ENCODE measurements at places on chromosomes 4 and X.

DNA sequence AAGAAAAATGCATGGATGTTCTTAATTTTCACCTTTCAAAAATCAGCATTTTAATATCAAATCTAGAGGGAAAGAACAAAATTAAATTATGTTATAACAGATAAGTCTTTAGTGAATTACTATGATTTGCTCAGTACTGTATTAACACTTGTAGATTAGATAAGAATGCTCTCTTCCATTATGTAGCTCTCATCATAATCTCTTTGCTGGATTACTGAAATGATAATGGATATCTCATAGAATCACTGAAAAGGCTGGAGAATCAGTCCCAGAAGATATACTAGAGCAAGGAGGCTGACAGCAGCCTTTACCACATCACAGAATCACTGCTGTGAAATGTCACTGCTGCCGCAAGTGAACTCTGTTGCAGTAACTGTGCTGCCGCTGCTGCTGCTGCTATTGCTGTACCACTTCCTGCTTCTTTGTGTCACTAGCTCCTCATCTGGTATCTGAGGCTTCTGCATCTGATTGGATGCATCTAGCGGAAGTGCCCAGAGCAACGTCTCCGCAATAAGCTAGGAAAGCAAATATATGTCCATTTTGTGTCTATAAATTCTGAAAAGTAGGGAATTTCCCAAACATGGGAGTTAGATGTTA is 738.2 kb downstream of the ADGRL3 start:
- no peak for DNase-seq

GRCh38 chr4:152763796-152764195 is 15.7 kb downstream of the TIGD4 start:
- no peak for DNase-seq

DNA sequence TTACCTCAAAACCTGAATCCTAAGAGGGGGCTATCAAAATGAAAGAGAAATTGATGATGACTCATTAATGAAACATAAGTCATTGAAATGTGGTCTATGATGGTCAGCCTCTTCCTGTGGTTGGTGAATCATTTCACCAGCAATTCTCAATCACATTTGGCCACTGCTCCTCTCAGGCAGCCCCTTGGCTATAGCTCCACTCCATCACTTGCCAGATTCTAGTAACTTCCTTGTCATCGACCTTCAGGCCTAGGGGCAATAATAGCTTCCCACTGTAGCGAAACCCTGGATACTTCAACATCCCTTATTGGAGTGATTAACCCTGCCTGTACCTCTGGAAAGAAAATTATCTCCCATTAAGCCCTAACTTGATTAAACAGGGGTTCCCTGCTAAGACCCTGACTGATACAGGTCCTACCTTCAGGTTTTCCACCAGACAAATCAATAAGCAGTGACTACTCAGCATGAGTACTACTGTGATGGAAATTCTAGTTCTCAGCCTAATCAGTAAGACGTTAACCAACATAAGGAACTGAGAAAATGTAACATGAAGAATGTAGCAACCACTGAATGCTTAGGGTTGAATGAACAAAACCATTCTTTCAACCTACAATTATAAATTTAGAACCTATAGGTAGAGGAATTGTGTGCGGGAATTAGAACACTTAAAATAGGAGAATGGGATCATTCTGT is 30.4 kb downstream of the ADH7 start:
- DNase-seq = no peak

- DNase-seq = no peak
Observed at GRCh38 chr4:93746031-93746430, 82.5 kb upstream of the ATOH1 start.

- no peak for DNase-seq
Observed at GRCh38 chrX:15785176-15785750, 5.0 kb upstream of the ZRSR2 start.

DNA sequence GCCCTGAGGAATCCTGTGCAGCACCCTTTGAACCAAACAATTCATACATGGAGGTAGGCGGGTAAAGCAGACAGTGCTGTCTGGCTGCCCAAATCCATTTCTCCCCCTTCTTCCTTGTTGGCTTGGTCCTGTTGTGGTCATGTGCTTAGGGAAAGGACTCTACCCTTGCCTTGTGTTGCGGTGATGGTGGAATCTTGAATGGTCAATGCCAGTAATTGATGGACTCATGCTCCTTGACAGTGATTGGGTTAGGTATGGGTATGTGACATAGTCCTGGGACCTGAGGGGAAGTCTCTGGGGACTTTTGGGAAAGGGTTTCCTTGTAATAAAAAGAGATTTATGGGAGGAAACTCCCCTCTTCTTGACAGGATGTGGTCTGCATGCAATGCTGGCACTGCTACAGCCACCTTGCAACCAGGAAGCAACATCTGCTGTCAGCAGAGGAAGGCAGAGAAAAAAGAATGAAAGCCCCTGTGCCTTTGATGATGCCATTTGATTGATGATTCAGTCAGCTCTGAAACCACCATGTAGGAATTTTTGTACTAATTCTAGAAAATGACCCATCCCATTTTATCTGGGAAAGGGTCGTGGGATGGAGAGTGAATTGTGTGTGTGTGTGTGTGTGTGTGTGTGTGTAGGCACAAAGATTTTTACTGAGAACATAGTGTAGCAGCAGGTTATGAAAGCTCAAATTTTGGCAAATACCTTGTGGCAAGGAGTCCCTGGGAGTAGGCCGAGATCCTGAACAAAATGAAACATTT is 30.0 kb upstream of the HUWE1 start:
- DNase-seq = no peak

DNA sequence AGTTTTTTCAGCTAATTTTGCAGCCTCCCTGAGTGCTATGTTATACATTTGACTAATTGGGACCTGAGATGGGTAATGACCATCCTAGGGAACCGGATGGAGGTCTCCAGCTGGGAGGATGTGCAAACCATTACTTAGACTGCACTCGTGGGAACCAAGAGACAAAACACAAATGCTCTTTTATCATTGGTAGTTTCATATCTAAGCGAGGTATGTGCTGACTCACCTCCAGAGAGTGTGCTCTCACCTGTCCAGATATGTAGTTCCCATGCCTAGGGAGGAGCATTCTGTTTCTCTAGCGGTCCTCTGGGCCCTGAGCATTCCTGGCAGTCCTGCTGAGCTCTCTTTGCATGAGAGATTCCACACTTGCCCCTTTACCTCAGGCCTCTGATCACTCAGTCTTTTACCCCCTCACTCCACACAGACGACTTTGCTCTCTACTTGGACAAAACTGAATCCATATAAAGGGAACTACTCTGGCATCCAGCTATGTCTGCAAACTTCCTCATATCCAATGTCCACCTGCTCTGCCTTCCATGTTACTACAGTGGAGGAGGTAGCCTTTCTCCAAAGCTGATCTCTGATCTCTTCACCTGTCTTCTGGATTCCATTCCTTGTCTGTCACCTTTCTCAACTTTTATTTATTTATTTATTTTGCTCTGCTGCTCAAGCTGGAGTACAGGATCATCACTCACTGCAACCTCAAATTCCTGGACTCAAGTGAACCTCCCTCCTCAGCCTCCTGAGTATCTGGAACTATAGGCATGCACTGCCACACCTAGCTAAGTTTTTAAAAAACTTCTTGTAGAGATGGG is 88.4 kb downstream of the LRP2BP start:
- no peak for DNase-seq

- DNase-seq = no peak
Observed at GRCh38 chr4:179165000-179165738, 1722.9 kb upstream of the AGA start.

- DNase-seq = peak; percentile 90
Observed at GRCh38 chr4:56467284-56468096, at the start of gene SRP72. Gene SRP72, plus strand, starts transcription at chr4:56467617. Its CDS starts 19 bp downstream, at chr4:56467636.

DNA sequence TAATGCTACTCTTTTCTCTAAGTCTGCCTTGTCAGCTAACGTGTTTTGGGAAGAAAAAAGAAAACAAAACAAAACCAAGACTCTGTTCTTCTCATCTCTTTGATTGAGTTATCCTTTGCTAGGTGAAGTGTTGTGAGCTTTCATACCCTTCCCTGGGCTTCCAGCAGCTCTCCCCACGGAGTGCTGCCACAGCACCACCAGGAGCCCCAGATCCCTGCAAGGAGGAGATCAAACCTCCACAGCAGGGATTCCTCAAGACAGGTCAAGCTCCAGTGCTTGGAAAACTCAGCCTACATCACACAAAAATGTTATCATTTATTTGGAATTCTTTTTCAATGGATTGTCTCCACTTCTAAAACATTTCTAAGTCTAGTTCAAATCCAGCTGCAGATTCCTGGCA is 1981.9 kb upstream of the TENM3 start:
- no peak for DNase-seq

DNA sequence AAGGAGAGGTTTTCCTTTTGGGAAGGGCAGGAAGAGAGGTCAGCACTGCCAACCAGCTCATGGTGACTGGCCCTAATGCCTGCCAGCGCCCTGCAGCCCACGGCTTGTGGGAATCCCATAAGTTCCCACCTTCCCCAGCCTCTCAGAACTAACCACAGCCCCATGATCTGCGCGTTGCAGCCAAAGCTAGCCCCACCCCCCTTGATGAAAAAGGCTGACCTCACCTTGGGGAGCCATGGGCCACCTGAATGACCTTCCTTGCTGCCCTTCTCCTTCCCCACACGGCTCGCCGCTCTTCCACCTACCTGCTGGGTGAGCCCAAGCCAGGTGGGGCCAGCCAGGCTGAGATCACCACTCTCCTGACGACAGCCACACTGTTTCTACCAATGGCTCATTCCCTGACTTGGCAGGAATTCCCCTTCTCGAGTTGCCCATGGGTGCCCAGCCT is 3.9 kb upstream of the ELF4 start:
- no peak for DNase-seq

DNA sequence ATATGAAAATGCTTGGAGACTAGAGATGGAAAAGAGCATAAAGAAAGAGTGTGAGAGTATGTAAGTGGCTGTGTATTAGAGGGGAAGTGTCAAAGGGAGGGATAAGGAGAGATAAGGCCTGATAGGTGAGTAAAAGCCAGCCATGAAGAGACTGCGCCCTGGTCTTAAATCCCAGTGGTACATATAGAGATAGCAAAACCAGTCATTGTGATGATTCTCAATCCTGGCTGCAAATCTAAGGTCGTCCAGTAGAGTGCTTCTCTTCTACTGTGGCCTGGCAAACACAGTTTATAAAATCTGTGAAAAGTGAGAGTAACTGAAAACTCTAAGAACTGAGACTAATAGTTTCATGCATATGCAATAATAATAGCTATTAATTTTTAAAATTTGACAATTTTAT is 86.9 kb downstream of the MAB21L2 start:
- DNase-seq = no peak

GRCh38 chr4:80367737-80368136 is 32.2 kb downstream of the CFAP299 start:
- no peak for DNase-seq

DNA sequence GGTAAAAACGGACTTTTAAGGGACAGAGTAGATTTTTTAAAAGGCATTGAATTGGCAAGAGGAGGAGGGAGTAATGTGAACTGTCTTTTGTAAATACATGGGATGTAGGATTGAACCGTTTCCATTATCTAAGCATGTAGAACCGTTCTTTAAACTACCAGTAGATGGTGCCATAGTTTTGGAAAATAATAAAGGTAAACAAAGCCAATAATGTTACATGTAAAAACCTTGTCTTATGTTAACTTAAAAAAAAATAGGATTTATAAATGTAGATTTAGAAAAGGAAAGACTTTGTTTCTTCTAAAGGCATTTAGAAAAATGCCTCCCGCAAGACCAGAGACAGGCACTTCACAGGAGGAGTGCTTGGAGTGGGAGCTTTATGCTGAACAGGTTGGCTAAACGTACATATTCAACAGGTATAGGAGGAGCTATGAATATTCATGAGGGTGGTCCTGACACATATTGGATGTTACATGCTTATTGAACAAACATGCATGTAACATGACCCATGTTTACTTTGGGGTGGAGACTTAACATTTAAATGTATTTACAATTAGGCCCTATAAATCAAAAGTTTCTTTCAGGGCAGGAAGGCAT is 45.5 kb upstream of the FAM241A start:
- no peak for DNase-seq

GRCh38 chr4:185638093-185638492 is 102.8 kb upstream of the PDLIM3 start:
- no peak for DNase-seq

All from type B pancreatic cell (in vitro differentiated cells).